ENCODE measurements at places on chromosomes 5 and 9. TPM values are rescaled to one million over a fixed set of nuclear protein-coding genes. Genes with fewer than 3 reads are reported as not detected.

DNA sequence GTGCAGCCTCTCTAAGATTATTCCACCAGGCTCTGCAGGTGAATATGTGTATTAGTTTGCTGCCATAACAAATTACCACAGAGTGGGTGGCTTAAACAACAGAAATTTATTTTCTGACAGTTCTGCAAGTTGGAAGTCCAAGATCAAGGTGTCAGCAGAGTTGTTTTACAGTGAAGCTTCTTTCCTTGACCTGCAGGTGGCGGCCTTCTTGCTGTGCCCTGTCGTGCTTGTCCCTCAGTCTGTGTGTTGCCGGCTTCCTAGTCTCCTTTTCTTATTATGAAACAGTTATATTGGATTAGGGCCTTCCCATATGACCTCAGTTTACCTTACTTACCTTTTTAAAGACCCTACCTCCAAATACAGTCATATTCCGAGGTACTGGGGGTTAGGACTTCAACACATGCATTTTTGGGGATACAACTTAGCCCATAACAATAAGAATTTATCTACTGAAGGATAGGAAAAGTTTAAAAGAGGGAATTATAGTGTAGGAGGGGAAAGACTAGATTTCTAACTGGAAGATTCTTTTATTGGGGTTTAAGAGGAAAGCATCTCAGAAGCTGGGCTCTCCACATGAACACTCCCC, 97.4 kb downstream of the OSTF1 start:
- peak; percentile 38 for DNase-seq

GRCh38 chr5:87152886-87153285, 114.8 kb upstream of the RASA1 start:
- DNase-seq = no peak

DNA sequence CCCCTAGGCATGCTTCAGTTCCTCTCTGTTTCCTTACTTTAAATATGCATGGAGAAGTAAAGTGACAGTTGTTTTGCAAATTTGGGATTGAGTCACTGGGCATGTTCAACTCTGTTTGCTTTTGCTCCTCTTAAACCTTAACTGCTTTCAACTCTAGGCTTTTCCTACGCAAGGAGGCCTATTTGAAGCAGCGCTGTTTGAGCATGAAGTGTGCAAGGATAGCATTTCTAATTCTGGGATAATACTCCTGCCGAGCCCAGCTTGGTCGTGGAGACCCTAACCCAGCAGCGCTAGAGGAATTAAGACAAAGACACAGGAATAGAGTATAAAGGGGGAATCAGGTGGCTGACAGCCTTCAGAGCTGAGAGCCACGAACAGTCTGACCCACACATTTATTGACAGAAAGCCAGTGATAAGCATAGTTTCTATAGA, 803.4 kb upstream of the CDH10 start:
- no peak for DNase-seq

Gene C9orf50
- total RNA-seq = not detected

Gene ADRA1B
- total RNA-seq = not detected

Gene NTNG2
- 2.3 TPM for total RNA-seq

Gene PCDHGA9
- 0.04 TPM for total RNA-seq

DNA sequence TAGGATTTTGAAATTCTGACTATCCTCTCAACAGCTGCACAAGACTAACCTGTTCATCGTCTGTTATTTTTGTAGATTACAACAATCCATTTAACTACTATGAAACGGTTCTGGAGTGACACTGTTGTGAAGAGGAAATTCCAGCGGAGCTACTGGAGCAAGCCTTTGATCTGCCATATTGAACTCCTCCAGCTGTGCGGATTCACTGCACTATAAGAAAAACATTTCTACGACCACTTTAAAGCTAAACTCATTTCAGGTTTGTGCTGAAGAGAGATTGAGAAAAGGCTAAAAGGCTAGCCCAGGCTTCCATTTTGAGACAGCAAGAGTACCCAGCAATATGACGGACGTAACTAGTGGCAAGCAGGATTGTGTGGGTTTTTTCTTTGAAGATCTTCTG, 104.9 kb upstream of the ANKH start:
- DNase-seq = no peak

DNA sequence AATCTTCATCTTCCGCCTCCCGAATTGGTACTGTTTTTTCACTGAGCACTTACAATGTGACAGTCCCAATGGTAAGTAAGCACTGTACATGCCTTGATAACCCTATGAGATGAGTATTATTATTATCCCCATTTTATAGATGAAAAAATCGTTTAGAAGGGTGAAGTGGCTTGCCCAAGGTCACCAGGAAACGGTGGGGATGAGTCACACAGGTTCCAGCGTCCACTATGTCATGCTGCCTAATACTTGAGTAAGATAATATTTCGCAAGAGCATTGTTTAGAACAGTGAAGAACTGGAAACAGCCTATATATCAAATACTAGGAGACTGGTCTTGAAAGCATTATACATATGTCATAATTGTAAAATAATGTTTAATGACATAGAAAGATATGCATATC, 12.9 kb downstream of the HAND1 start:
- no peak for DNase-seq

GRCh38 chr9:88775037-88775471, 216.2 kb upstream of the S1PR3 start:
- DNase-seq = no peak

GRCh38 chr5:141514330-141515133, 25.7 kb downstream of the PCDHGC5 start:
- DNase-seq = peak; percentile 88

GRCh38 chr5:72085319-72085718, 22.0 kb upstream of the MAP1B start:
- no peak for DNase-seq

DNA sequence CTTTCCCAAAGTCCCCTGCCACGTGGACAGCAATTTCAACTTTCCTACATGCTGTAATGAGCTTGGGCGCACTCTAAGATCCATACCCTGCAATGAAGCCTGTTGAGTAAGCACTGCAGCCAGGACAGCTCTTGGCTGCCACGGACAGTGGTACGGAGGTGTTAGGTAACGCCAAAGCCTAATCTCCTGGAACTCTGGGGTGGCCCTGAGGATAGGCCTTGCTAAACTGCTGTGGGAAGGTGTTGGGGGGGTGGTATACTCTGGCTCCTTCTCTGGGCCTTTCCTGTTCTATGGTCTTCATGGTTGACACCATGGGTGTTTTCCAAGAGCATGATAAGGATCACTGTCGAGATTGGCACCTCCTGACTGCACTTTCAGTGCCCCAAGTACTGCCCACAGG, 66.4 kb upstream of the PITX1 start:
- no peak for DNase-seq

Gene HSD17B3
- total RNA-seq = 0.24 TPM

GRCh38 chr9:91803151-91803940, 146.7 kb downstream of the ROR2 start:
- DNase-seq = no peak

- no peak for DNase-seq
Measured at GRCh38 chr9:26157411-26157810, 479.2 kb upstream of the TUSC1 start.

DNA sequence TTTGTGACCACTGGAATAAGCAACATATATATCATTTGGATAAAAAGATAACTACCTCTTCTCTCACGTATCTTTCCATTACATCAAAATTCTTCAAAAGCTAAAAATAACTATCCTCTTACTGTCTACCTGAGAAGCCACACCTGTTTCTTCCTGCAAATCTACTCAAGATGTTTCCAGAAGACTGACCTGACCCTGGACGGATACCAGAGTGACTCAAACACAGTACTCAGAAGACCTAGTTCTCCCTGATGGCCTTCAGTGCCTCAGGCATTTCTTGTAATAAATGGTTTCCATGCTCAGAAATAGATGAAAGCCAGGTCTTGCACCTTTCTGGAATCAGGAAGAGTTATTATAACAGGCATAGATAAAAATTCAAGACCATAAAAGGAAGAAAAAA, 245.9 kb upstream of the PIK3R1 start:
- no peak for DNase-seq

GRCh38 chr5:166979307-166979895, 1312.0 kb upstream of the WWC1 start:
- no peak for DNase-seq

DNA sequence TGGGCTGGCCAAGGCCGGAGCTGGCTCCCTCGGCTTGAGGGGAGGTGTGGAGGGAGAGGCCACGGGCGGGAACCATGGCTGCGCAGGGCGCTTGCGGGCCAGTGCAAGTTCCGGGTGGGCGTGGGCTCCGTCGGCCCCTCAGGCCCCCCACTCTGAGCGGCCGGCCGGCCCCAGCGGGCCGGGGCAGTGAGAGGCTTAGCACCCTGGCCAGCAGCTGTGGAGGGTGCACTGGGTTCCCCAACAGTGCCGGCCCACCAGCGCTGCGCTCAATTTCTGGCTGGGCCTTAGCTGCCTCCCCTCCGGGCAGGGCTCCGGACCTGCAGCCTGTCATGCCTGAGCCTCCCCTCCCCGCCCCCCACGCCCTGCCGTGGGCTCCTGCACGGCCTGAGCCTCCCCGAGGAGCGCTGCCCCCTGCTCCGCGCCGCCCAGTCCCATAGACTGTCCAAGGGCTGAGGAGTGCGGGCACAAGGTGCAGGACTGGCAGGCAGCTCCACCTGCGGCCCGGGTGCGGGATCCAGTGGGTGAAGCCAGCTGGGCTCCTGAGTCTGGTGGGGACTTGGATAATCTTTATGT, 184.2 kb downstream of the ATPSCKMT start:
- no peak for DNase-seq

GRCh38 chr5:90682278-90682677, 123.7 kb downstream of the ADGRV1 start:
- no peak for DNase-seq

Measured in H7 (cell line).